ENCODE measurements at places on chromosomes 4 and X.

- DNase-seq = peak; percentile 22
These were observed 891 bp downstream of the TLR2 start for GRCh38 chr4:153684971-153685371.

GRCh38 chr4:159607809-159608208 lies 504.9 kb downstream of the RAPGEF2 start:
- no peak for DNase-seq

- no peak for DNase-seq
These were observed 152.8 kb upstream of the CXorf51A start for GRCh38 chrX:146967306-146967705.

DNA sequence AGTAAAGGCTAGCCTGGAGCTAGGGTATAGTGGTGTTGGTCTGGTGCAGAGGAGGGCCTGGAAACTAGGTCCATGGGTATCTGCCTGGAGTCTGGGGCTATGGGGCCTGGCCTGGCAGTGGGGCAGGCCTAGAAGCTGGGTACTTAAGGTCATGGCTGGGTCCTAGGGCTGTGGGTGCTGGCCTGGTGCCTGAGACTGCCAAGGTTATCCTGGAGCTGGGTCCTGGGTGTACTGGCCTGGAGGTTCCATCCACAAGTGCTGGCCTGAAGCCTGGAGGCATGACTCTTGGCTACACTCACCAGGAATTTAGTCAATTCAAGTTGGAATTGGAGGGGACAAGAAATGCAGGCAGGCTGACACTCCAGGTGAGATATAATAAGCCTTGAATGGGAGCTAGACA lies 108.4 kb upstream of the ZCCHC13 start:
- DNase-seq = no peak

GRCh38 chr4:182585321-182585720 lies 331.9 kb downstream of the DCTD start:
- DNase-seq = peak; percentile 13

DNA sequence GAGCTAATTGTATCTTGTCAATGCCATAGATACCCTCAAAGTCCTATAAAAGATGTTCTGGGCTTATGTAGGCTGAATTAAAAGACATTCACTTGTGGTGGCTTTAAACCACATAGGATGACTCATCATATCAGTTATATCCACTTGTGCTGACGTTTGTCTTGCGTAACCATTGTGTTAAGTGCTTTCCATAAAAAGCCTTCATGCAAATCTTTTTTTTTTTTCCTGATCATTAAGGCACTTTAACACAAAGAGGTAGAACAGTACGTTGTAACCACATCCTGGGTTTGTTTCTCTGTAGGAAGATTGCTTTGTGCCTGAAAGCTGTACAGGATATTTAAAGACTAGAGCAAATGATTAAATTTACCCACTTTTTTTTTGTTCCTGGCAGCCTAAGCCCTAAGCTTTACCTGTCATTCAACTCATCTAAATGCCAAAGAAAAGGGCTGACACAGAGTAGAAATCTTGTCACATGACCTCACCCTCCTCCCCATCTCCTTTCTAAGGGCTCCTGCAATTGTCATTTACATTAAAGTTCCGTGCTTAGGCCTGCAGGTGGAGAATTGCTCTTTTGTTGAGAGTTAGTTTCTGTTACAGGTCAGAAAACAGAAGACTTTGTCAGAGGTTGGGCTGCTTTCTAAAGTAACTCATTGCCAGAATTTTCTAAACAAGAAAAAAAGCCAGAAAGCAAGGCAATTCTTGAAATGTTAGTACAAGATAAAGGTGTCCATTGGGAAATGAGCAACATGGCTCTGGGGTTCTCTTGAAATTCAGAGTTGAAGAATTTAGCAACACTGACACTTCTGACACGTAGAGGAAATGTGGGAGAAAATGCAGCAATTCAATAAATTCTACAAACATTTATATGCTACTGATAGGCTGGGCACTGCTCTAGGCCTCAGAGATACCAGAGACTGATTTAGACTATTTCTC lies 555.6 kb downstream of the PPARGC1A start:
- peak; percentile 54 for DNase-seq

- DNase-seq = no peak
These were observed 172.1 kb upstream of the SLC7A11 start for GRCh38 chr4:138414202-138414601.

DNA sequence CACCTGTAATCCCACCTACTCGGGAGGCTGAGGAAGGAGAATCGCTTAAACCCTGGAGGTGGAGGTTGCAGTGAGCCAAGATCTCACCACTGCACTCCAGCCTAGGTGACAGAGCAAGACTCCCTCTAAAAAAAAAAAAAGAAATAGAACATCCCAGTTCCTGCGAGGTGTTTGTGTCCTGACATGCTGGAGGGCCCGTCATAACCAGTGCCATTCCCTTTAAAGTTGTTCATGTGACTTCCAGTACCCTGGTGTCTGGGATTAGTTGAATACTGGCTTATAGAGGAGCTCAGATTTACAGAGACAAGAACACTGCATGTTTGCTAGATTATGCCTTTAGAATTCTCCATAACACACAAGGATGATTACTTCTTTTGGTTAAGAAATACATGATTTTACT lies 37.6 kb upstream of the TADA2B start:
- DNase-seq = no peak

GRCh38 chr4:72295966-72296557 lies 264.3 kb downstream of the NPFFR2 start:
- DNase-seq = no peak

GRCh38 chrX:138945219-138945618 lies 233.7 kb upstream of the FGF13 start:
- no peak for DNase-seq

DNA sequence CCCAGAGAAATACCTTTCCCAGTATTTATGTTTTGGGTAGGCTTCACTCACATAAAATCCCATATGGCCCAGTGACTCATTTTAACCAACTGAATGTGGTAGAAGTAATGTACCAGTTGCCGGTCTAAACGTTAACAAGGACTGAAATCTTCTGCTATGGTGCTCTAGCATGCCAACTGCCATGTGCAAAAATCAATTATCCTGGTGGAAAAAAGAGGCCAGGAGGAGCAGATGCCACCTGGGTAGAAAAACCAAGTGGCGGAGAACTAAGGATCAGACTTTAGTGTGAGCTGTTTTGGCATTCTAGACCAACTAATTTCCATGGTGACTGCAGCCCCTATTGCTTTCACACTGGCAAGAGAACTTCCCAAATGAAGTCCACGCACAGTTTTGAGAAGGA lies 1660.7 kb upstream of the ADGRL3 start:
- DNase-seq = no peak

GRCh38 chrX:69158166-69158980 lies 6.9 kb downstream of the PJA1 start:
- DNase-seq = no peak

DNA sequence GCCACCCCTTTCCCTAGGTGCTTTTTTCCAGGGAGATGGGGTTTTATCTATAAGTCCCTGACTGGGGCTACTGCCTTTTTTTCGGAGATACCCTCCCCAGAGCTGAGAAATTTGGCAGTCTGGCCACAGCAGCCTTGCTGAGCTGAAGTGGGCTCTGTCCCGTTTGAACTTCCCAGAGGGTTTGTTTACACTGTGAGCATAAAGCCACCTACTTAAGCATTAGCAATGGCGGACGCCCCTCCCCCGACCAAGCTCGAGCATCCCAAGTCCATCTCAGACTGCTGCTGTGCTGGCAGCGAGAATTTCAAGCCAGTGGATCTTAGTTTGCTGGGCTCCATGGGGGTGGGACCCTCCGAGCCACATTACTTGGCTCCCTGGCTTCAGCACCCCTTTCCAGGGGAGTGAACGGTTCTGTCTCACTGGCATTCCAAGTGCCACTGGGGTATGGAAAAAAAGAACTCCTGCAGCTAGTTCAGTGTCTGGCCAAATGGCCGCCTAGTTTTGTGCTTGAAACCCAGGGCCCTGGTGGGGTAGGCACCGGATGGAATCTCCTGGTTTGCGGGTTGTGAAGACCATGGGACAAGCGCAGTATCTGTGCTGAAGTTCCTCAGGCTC lies 456.4 kb upstream of the HTR2C start:
- DNase-seq = peak; percentile 7

GRCh38 chr4:243426-243825 lies 61.8 kb downstream of the ZNF732 start:
- peak; percentile 22 for DNase-seq

DNA sequence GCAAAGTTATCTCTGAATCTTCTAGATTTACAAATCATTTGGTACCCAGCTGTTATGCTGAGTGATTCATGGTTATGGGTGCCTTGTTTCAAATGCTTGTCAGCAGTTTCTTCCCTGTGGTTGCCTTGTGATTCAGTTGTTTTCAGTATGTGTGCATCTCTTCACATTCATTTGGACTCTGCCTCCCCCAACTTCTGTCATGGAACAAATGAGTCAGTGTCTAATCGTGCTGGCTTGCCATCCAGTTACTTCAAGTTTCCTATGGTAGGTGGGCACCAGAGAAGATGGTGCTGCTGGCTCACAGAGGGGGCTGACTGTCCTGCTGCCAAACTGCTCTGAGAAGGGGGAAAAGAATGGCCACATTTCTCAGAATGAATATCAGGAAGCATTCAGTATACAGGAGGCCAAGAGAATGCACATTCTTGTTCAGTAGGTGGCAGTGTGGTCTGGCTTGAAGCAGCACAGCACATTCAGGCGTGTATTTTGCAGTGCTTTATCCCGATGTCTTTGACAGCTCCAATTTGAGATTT lies 260.9 kb downstream of the GLUD2 start:
- DNase-seq = peak; percentile 1

DNA sequence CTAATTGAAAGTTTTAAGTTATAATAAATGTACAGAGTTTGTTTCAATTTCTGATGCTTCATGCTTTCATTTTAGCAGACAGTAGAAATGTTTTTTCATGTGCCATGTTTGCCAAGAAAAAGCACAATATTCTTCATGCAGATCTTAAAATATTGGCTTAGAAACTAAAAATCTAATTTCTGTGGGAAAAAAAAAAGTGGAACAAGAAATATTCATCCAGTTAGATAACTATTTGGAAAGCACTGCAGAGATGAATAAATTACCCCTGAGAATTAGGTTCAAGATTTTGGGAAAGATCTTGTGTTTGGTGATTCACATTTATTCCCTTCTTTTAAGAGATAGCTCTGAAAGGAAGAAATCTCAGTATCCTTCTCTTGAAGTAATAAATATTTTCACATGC lies 912.5 kb downstream of the C4orf33 start:
- no peak for DNase-seq

GRCh38 chr4:43380093-43380492 lies 487.6 kb downstream of the GRXCR1 start:
- DNase-seq = peak; percentile 2

DNA sequence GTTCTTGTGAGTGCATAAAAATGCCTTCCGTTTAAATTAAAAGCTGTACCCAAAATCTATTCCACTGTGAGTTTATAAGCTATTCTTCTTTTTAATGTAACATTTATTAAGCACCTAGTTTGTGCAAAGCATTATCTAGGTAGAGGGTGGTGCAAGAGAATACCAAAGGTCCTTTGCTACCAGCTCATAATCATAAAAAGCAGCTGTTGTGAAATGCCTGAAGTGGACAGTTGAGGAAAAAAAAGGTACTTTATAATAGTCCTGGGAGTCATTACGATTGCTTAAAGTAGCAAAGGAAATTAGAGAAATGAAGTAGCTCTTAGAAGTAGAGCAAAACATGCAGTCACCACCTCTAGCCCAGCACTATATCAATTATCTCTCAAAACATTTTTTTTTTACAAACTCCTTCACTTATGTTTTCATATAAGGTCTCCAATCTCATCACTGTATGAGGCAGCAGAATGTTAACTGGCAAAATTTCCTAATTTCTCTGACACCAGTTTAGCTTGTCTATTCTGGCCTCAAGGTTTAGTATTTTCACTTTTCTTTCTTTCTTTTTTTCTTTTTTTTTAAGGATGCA lies 2.1 kb downstream of the MBNL3 start:
- no peak for DNase-seq

DNA sequence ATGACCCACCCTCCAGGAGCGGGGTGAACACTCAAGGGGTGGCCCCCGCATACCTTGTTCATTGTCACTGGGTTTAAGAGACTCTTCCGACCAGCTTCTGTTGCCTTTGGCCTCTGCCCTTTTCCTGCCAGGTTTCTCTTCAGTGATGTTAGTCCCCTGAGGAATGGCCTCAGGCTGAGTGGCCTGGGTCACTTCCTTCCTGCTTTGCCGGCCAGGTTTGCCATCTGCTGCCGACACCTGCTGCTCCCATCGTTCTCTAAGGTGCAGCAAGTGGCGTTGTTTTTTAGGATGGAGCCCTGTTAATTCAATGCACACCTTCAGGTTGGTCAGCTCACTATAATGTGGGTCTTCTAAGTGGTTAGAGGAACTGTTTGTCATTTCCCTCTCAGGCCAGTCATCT lies 34.2 kb downstream of the BCOR start:
- no peak for DNase-seq

DNA sequence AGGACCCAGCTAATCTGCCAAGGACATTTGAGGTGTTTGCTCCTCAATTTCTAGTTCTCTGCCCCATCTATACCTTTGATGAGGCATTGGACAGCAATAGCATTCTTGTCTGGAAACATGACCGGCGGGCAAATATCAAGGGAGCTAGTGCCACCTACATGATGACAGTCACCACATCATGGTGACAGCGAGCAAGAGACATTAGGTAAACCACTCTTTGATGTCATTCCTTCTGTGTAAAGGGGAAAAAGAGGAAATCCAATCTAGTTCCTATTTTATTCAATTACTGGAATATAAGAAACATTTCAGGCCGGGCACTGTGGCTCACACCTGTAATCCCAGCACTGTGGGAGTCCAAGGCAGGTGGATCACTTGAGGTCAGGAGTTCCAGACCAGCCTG lies 20.7 kb upstream of the IL13RA1 start:
- no peak for DNase-seq

GRCh38 chrX:103919270-103919637 lies 43.2 kb upstream of the TMSB15B start:
- no peak for DNase-seq

DNA sequence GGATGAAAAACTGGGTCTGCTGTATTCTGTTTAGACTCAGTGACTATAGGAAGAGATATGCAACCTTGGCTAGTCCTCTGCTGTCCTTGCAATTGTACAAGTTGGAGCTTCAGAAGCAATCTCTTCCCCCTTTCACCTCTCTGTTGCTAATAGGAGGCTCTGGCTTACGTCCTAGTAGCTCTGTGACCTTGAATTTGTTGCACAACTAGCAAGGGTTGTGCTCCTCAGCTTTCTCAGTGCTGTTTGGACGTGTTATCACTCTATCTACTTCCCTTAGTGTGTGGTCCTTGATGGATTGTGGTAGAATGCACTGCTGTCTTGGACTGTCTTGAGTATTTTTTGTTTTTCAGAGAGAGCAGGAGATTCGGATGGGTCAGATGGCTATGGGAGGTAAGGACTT lies 3.4 kb upstream of the ITGB1BP2 start:
- DNase-seq = no peak
